ENCODE measurements at places on chromosomes 3 and 15. TPM values are rescaled to one million over a fixed set of nuclear protein-coding genes. Genes with fewer than 3 reads are reported as not detected.

GRCh38 chr15:84752195-84752594 lies 3.8 kb downstream of the ZNF592 start:
- no peaks in the 10 kb centered on the region for H3K27me3 ChIP-seq
- H3K36me3 ChIP-seq, result peaks cover 54% of the 10 kb centered on the region
- no peak for DNase-seq
- H3K4me1 ChIP-seq, result peaks cover 53% of the 10 kb centered on the region

DNA sequence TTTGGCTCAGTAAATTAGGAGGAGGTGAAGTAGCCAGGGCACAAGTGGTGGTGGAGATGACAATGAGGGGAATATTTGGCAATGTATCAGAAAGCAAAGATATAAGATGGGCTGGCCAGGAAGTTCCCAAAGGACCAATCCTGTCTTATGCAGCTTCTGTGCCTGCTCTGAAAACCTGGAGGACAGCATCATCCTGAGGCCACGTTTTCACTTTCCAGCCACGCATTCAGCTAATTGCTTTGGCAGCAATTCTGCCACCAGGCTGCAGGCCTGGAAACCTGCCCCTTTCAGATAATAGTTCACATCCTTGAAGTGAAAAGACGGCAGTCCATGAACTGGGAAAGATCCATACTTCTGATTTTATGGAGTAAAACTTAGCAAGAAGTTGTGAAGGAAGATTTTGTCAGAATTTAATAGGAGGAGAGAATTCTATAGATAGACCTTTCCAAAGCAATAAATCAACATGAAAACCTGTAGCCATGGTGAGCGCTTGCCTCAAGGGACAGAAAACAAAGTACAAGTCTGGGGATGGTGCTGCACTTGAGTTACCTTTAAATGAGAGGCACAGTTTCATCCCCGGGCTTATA lies 682.5 kb downstream of the GRM7 start:
- H3K27me3 ChIP-seq, result no peaks in the 10 kb centered on the region
- no peak overlapping the region for H3K27ac ChIP-seq
- no peaks in the 10 kb centered on the region for H3K36me3 ChIP-seq
- no peaks in the 10 kb centered on the region for H3K4me1 ChIP-seq
- no peak overlapping the region for H3K4me3 ChIP-seq

TF gene
- total RNA-seq, result 1.1 TPM

FAM107A gene
- not detected for total RNA-seq

Data from Calu3 (cell line).